Skeletal muscle cell (primary cell): ENCODE measurements at places on chromosomes 6 and 20.

DNA sequence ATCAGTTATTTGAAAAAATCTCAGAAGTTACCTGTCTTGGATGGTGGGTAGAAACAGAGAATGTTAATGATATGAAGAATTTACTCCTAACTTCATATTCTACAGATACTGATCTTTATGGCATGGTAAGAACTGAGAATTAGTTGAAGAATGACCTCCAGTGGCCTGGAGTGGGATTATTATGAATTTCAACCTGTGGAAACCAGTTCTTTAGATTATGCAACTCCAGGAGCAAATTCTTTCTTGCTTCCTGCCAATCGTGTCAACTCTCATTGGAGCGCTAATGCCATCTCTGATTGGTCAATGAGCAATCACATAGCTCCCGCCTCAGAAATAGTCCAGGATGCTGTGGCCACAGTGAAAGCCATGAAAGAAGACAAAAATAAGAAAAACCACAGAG is 40.6 kb downstream of the LYRM2 start:
- no peak for DNase-seq

DNA sequence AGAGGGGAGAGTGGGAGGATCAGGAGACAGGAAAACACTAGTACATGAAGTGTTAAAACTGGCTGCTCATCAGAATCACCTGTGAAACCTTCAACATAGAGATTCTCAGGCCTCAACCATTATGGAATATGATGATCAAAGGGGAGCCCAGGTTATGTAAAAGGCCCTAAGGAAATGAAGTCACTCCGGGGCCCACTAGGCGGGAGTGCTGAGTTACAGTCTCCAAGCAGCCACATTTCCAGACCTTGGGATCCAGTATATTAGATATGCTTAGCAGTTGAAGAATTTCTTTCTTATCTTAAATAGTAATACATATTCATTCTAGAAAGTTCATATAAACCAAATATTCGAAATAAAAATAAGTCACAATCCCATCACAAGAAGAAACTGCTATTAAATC is 476.3 kb downstream of the PRKN start:
- DNase-seq = no peak

GRCh38 chr6:484746-485145 is 93.2 kb downstream of the IRF4 start:
- no peak for DNase-seq

DNA sequence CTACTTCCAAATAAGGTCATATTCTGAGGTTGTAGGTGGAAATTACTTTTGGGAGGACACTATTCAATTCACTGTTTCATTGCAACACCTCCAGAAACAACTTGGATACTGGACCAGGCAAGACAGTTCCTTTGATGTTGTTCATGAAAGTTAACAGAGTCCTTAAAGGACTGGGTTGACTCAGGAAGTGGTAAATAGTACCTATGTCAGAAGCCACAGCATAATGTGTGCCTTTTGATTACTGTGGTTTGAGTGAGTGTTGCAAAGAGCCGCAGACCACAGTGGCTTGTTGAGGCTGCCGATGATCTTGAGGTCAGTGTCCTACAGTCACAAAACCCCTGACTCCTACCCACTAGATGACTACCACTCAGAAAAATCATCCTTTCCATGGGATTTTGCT is 10.9 kb downstream of the IL20RA start:
- no peak for DNase-seq

- DNase-seq = no peak
Observed at GRCh38 chr20:63204362-63204761, 11.6 kb downstream of the YTHDF1 start.
